Activated effector memory CD4-positive, alpha-beta T cell treated with Interleukin-2 at 50 U/mL for 16 hours (primary cell): ENCODE measurements at places on chromosomes 16 and 17.
A peak's percentile ranks its signal among the peaks of the same experiment; 100 is the strongest.

- no peak for DNase-seq
These were observed 772 bp upstream of the KIF22 start for GRCh38 chr16:29789775-29790182.

- DNase-seq, result no peak
These were observed 610 bp downstream of the C16orf74 start for GRCh38 chr16:85750146-85750826.

- no peak for DNase-seq
These were observed 15.3 kb downstream of the MPP2 start for GRCh38 chr17:43891851-43892646.

GRCh38 chr16:56647641-56648431, 3.9 kb upstream of the MT1B start:
- DNase-seq, result no peak

GRCh38 chr17:7233701-7234082, 625 bp downstream of the DVL2 start:
- DNase-seq, result no peak

DNA sequence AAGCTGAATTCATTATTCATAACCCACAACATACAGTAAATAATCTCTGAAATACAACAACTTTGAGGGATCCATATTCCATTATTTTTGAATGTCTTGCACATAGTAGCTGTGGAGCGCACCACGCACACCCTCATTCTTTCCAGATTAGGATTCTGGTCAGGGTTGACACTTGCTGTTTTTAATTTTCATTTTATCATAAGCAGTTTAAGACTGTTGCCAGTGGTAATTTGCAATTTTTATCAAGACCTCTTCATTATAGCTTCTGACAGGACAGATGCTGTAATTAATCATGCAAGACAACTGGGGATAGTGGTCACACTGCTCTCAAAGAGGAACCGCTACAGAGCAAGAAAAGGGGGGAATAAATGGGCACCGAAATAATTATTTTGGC, 109.7 kb downstream of the TOX3 start:
- DNase-seq, result no peak

DNA sequence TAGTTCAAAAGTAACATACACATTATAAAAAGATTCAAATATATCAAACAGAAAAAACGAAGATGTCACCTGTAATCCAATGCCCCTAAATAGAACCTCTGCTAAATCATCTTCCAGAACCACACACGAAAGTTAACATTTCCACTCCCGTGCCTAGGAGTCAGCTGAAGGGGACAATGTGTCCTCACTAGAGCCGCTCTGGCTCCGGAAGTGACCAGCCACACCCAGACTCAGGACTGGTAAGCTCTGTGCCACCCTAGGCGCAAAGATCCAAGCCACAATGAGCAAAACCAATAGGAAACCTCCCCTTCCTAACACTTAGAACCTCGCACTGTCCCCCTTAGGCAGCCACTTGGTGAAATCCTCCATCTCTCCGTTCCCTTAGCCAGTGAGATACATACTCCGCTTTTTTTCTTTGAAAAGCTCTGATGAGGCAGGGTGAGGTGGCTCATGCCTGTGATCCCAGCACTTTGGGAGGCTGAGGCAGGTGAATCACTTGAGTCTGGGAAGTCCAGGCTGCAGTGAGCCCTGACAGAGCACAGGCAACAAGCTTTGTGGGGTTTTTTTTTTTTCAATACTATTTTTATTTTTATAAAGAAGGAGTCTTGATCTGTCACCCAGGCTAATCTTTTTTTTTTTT, 11.8 kb downstream of the CTRB1 start:
- no peak for DNase-seq

- no peak for DNase-seq
These were observed 163.2 kb downstream of the TOX3 start for GRCh38 chr16:52383640-52384292.

- no peak for DNase-seq
These were observed 3.1 kb upstream of the TLCD2 start for GRCh38 chr17:1713160-1713877.

- DNase-seq, result no peak
These were observed 14.6 kb upstream of the CIBAR2 start for GRCh38 chr16:85126705-85127378.

DNA sequence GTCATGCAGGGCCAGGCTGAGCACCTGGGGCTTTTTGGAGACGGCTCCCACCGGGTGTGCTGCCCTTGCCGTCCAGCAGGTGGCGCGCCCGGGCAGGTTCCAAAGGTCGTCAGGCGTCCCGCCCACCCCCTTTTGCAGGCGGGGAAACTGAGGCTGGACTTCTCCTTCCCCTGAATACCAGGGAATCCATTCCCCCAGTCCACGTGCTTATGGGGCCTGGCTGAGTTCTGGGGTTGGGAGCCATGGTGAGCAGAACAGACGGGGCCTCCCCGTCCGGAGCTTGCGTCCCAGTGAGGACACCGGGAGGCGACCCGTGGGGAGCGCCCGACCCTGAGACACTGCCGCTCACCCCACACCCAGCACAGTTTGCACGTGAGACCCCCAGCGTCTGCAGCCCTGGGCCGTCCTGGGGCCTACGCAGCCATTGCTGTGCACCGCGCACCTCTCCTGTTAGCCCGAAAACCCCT, 51.8 kb upstream of the JPH3 start:
- DNase-seq, result peak; percentile 33

- DNase-seq, result no peak
These were observed 12.1 kb downstream of the TMEM95 start for GRCh38 chr17:7367083-7367482.

- DNase-seq, result no peak
These were observed 64.5 kb upstream of the MED9 start for GRCh38 chr17:17412326-17412725.

GRCh38 chr17:57363998-57364643, 107.8 kb downstream of the MSI2 start:
- DNase-seq, result no peak

DNA sequence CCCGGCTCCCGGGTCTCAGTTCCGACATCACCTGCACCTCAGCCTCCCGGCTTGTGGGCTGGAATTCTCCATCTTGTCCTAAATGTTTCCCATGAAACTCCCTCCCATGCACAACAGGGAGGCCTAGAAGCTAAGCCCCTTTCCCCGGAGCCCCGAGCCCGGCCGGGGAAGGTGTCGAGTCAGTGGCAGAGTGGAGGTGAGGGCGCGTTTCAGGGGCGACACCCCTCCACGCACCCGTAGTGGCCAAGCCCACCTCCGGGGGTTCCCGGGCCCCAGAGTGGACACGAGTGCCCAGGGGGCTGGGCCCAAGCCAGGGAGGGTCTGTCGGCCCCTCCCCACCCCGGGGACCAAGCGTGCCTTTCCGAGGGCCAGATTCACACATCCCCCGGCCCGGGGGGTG, 25.0 kb upstream of the C1QTNF8 start:
- DNase-seq, result no peak

- DNase-seq, result no peak
These were observed 180.9 kb downstream of the RPTOR start for GRCh38 chr17:80725517-80725916.

DNA sequence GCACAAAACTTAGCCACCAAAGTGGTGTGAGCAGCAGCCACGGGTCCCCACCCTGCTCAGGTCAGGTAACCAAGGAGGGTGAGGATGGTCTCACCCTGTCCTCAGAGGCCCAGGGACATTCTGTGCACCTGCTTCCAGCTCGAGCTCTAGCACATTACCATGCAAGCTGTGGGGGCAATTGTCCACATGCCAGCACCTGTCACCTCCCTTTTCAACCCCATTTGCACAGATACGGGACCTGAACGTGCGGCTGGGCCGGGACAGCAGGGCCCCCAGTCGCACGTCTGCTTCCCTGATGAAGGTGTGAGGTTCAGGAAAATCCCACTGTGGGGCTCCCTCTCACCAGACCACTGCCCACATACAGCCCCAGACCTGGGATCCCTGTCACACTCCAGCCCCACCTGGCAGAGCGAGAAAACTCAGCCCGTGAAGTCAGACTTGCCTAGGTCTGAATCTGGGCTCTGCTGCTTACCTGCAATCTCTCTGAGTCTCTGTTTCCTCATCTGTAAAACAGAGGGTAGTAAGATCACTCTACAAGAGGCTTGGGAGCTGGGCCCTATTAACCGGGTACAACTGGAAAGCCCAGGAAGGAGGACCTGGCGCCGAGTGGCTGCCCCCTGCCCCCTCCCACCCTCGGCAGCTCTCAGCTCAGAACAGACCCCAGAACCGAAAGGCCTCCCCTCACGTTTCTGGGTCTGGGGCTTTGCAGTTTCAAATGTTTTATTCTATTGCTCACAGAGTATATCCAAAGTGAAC, 7.9 kb downstream of the WFIKKN2 start:
- DNase-seq, result no peak

- DNase-seq, result no peak
These were observed 51.6 kb downstream of the PLD6 start for GRCh38 chr17:17154556-17154955.

DNA sequence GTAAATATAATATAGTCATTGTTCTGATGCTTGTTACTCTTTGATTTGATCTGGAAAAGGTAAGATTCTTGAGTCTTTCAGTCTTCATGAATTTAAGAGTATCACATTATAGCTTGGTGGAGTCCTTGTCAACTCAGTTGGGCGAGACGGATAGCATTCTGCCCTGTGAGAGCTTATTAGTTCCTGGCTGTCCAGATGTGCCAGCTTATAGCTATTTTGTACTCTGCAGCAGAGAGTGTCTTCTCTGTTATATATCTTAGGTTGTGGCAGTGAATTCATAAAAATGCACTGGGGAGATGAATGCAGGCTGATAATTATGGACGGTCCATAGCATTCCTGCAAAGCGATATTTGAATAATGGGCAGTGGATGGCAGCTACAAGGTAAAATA, 51.0 kb upstream of the CRISPLD2 start:
- no peak for DNase-seq

- DNase-seq, result no peak
These were observed 37.7 kb downstream of the SLC7A5 start for GRCh38 chr16:87831421-87832136.

- DNase-seq, result no peak
These were observed 162.0 kb downstream of the CHD9 start for GRCh38 chr16:53216798-53217197.

DNA sequence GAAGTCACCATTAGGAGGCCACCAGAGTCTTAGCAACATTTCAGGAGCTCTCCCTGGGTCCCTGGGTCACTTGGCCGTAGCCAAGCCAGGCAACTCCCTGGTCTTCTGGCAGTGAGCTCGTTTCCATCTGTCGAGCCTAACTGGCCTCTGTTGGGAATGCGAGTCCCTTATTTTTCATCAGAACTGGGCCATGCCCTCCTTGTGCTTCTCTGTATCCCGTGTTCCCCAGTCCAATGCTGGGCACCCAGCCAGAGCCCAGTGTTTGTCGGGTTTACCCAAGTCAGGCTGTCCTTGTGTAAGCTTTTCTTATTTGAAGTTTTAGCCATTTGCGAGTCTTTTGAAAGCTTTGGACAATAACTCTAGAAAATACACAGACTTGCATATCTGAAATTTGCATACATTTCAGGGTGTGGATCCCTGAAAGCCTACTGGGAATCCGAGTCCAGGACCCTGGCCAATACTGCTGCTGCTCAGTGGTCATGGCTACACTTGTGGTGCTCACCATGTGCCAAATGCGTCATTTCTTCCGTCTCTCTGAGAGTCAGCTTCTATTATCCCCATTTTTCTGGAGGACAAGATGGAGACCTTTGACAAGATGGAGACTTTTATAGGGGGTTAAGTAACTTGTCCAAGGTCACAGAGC, 81.6 kb upstream of the LGALS9 start:
- no peak for DNase-seq

- DNase-seq, result no peak
These were observed 435.3 kb upstream of the ZFHX3 start for GRCh38 chr16:73483076-73483791.

DNA sequence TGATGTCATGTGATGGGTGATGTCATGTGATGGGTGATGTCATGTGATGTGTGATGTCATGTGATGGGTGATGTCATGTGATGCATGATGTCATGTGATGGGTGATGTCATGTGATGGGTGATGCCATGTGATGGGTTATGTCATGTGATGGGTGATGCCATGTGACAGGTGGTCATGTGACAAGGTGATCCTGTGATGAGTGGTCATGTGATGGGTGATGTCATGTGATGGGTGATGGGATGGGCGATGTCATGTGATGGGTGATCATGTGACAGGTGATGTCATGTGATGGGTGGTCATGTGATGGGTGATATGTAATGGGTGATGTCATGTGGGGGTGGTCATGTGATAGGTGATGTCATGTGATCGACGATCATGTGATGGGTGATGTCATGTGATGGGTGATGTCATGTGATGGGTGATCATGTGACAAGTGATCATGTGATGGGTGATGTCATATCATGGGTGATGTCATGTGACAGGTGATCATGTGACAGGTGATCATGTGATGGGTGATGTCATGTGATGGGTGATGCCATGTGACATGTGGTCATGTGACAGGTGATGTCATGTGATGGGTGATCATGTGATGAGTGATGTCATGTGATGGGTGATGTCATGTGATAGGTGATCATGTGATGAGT, 17.2 kb downstream of the CD300LB start:
- peak; percentile 9 for DNase-seq

- no peak for DNase-seq
These were observed 9.4 kb downstream of the TUFM start for GRCh38 chr16:28836761-28837064.

DNA sequence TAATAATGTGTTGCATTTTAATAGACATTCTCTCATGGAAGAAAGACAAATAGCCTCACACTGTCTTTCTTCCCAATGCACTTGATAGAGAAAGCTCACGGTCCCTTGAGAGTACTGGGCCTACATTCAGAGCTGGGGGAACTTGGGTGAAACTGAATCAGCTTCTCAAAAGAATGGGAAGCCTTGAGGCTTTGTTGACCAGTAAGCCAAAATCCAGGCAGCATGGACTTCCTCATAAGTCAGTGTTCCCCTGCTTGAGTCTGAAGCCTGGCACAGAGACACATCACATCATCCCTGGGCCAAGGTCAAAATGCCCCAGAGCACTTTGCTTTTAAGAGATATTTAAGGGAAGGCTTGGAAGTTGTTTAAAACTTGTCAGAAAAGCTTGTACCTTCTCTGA, 302.2 kb upstream of the SALL1 start:
- no peak for DNase-seq

- DNase-seq, result no peak
These were observed 130.8 kb upstream of the IRX3 start for GRCh38 chr16:54417384-54417783.

DNA sequence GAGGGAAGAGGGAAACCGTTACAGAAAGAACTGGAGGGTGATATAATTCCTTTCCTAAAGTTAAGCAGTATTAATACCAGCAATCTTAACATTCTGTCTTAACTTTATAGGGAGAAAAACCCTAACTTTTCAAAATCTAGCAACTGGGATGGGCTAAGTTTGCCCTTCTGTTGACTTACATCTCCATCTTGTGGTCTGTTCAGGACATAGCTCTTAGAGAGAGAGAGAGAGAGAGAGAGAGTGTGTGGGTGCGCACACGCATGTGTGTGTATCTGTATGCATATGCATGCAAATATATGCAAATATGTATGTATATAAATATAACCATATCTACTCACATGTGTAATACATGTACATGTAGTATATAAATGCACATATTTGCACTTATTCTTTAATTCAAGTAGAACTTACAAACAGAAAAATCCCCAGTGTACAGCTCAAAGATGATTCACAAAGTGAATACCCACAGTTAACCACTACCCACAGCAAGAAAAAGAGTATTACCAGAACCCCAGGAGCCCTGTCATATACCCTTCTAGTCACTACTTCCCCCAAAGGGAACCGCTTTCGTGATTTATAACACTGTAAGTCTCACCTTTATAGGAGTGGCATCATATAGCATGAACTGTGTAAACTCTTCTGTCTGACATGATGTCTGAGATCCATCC, 46.5 kb downstream of the STX8 start:
- DNase-seq, result no peak
